NCI-H446 (cell line): ENCODE measurements at places on chromosomes 5 and 9.

DNA sequence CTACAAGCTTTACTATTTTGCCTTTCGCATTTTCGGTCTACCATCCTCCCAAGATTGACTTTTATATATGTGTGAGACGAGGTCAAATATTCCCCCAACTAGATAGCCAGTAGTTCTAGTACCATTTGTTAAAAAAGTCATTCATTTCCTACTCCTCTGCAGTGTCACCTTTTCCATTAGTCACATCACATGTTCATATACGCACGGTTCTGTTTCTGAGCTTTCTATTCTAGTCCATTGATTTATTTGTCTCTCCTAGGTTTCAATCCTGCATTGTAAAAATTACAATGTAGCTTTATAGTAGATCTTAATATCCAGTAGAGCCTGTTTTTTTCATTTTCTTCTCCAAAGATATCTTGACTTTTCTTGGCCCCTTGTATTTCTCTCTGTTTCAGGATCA is 528.7 kb upstream of the TRPC7 start:
- no peak for DNase-seq

DNA sequence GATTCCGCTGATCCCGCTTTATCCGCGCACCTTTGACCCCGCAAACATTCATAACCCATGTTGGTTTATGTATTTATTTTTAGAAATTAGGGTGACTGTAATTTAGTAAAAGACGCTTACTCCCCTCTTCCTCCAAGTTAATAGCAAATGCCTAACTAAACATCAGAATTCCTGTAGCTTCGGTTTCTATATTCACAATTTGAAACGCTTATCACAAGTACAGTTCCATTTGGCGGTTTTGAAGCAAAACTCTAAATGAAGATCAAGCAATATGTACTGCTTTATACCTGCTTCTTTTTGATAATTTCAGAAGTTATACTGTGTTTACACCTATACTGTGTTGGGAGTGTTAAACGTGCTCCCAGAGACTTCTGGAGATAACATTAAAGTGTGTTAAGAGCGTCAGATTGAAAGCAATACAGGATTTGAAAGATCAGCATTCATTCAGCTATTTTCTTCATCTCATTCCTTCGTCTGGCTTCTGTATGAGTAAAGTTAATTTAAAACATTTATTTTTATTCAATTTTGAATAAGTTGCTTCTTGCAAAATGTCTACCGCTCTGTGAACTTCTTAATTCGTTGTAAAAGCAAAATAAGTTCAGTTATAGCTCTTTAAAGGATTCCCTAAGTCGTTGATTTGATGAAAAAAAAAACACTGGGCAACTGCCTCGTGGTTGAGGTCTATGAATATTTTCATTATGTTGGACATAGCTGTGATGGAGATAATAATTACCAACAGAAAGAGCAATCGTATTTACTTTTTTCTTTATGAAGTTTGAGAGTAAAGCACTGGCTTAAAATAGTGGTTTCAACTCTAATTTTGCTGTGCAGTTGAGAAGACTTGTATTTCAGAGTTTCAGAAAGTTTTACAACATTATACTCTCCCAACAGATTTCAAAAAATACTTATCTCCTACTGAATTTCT is 2.5 kb downstream of the PRDM6 start:
- no peak for DNase-seq

DNA sequence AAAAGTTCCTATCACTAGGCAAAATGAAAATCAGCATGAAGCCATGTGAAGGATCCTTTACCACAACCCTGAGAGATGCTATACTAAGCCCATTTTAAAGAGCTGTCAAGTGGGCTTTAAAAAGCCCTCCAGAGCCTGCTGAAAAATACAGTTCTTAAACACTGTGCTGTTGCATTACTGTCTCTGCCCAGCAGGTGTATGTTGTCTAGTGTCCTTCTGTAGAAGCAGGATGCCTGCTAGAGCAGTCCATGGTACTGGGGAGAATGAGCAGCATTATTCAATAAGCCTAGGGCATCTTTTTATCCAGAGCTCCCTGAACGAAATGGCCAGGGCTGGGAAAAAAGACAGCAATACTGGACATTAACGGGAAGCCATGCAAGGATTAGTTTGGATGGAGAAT is 126.2 kb upstream of the PLCXD3 start:
- peak; percentile 64 for DNase-seq

GRCh38 chr9:113570749-113571711 is 107.5 kb downstream of the RGS3 start:
- no peak for DNase-seq

GRCh38 chr9:125749287-125749935 is 2.2 kb downstream of the PBX3 start:
- no peak for DNase-seq

DNA sequence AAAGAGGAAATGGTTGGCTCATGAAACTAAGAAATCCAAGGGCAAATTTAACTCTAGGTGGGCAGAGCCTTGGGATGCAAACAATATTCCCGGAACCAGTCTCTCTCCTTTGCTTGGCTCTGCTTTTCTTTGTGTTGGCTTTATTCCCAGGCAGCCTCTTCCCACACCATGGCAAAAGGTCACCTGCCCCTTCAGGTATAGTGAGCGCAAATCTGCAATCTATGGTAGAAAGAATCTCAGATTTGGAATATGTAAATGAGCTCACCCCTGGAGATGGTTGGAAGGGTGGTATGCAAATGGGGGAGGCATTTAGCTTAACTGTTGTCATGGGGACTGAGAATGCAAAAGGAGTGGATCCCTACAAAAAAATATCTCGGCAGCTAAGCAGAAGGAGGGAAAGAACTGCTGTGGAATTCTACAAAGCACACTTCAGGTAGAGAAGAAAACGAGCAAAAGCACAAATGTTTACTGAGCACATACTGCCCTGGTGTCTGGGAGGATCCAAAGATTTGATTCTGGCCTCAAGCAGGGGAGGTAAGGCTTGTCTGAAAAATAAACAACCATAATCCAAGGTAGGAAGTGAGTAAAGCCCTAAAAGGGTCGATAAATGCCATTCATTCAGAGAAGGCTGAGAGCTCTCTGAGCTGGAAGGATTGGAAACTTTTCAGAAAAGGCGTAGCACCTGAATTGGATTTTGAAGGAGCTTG is 139.7 kb downstream of the TLE1 start:
- DNase-seq = no peak

- DNase-seq = no peak
Observed at GRCh38 chr5:40477856-40478546, 201.7 kb upstream of the PTGER4 start.

DNA sequence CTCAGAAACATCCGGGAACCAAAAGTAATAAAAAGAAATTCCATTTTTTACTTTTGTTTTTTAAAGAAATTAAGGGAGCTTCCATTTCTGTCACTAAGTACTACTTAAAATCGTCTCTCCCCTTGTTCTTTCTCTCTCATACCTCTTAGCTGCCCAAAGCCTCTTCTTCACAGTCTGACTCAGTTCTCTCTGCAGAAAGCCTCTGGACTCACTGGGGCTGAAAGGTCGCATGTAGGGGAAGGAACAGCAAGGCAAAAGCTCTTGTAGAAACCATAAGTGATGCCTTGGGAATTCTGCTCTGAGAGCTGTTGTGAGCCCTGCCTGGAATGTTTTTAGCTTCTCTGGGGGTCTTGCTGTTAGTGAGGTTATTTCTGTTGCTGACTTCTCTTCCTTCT is 100.8 kb upstream of the RANBP3L start:
- DNase-seq = no peak

DNA sequence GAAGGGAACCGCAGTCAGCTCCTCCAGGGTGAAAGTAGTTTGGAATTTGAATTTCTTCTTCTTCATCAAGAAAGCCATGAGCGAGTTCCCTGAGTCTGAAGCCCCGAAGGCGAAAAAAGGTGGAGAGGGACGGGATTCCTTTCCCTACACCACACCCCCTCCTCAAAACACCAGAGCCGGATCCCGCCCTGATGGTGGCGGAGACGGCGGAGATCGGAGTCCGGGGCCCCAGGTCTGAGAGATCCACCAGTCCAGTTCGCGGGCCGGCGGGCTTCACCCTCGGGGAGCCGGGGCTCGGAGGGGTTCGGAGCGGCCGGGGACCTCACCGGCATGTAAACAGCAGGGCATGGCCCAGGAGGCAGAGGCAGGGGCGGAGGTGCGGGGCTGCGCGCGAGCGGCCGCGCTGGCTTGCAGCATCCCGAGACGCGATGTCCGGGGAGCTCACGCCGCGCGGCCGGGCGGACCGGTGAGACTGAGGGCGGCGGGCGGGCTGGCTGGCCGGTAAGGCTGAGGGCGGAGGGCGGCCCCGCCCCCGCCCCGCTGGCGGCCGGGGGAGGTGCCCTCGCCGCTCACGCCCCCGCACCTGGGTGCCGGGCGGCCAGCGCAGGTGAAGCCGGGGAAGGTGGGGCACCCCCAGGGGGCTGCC is 606 bp downstream of the EEIG1 start:
- DNase-seq = no peak

- no peak for DNase-seq
Observed at GRCh38 chr5:138600446-138600845, 25.2 kb upstream of the HSPA9 start.

- DNase-seq = no peak
Observed at GRCh38 chr9:132630116-132630515, 39.7 kb downstream of the DDX31 start.

DNA sequence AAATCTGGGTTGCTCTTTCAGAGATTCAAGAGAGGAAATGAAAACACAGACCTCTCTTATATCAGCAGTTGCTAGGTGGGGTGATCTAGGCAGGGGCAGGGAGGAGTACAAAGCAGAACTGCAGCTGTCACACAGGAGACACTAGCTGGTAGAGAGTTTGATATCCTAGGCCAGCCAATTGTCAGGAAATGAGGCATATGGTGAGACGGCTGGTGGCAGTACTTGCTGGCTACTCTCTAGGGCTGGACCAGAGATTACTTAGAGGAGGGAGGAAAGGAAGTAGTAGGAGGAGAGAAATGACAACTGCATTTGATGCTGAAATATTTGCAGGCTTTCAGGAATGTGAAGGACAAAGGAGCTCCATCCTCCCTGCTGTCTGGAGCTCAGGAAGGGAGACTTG is 113.8 kb downstream of the TRIM32 start:
- no peak for DNase-seq

DNA sequence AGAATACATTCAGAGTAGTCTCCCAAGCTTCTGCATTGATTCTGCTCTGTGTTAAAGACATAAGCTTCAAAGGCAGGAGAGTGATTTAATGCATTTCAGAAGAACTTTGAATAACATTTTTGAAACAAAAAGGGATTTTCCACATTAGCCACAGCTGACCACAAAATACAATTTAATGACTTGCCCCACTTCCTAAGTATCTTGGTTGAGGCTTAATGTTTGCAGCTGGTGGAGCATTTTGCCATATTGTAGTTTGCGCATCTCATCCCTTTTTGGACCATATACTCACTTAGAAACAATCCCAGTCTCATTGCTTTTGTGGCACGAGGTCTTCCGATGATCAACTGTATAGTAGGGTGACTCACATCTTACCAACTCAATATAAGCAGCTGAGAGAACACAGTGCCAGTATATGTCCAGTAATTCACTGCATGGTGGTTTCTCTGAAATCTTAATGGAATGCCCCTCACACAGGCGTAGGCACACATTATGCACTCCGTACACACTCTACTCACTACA is 455.8 kb upstream of the PTGER4 start:
- no peak for DNase-seq

DNA sequence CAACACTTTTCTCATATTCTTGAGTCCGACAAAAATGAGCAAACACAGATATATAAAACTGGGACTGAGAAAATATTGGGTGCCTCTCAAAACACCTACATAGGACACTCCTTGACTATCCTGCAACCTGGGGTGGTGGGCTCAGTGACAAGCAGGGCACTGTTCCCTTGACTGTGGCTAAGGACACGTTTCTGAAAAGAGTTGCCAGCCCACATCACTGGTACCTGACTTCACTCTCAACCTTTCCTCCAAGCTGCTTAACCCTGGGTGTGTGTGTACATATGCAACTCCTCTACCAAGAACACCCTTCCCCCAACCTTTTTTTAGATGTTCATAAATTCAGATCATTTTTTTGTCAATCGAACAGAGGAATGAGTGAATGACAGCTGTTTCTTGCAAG is 148.7 kb downstream of the ACTL7B start:
- no peak for DNase-seq

GRCh38 chr5:173391031-173391430 is 62.8 kb upstream of the STC2 start:
- no peak for DNase-seq

GRCh38 chr9:113477661-113478060 is 14.1 kb downstream of the RGS3 start:
- no peak for DNase-seq

DNA sequence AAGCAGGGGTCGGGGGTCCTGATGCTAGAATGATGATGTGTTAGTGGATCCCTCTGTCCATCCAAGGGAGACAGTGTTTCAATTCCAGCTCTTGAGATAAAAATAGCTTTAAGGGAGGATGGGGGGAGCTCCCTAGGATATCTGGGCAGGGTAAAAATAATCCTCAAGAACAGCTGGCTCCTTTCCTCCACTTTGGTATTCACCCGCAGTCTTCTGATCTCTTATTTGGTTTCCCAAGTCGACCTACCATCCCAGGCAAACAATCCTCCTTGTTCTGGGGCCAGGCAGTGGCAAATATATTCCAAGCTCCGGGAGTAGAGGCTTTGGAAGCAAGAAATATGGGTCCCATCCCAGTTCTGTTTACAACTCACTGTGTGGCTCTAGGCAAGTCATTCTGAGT is 14.5 kb upstream of the COL27A1 start:
- no peak for DNase-seq

DNA sequence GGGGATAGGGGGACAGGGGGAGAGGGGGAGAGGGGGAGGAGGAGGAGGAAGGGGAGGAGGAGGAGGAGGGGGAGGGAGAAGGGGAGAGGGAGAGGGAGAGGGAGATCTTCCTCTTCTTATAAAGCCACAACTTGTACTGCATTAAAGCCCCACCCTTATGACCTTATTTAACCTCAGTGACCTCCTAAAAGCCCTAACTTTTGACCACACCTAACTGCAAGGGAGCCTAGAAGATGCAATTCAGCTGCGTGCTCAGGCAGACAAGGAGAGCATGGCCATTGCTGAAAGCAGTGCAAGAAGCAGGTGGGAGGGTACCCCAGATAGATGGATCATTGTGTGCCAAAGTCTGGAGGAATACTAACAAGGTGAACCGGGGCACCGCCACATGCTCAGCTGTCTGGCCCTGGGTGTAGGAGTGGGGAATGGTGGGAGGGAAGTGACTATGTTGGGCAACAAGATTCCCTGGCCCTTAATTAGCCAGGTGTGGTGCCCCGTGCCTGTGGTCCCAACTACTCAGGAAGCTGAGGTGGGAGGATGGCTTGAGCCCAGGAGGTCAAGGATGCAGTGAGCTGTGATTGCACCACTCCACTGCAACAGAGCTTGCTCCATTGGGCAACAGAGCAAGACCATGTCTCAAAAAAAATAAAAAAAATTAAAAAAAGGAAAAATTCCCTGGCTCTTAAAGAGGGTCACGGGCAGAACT is 125.4 kb upstream of the BOD1 start:
- DNase-seq = no peak

GRCh38 chr5:6936031-6936430 is 222.8 kb downstream of the TENT4A start:
- no peak for DNase-seq

DNA sequence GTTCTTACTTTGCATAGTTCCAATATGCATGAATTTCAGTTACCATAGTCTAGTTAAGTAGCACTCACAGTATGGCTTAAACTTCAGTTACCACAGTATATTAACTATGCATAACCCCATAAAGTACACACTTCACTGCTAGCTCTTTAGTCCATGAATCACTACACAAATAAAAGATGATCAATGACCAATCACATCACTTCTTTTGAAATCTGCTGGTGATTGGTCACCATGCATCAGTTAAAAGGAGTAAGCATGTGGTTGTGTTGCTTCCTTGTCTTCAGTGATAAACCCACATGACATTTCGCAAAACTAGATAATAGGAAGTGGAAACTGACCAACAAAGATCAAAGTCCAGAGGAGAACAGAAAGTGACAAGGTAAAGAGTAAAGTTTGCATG is 79.0 kb downstream of the TAF11L14 start:
- DNase-seq = no peak

- DNase-seq = no peak
Observed at GRCh38 chr9:121751686-121752445, 100.4 kb downstream of the DAB2IP start.
